Adrenal gland (tissue), 19 donors: ENCODE measurements at places on chromosomes 2 and 18. TPM values are rescaled to one million over a fixed set of nuclear protein-coding genes. Genes with fewer than 3 reads are reported as not detected.

Gene SYT4
- polyA plus RNA-seq: 2.4 TPM

Gene KIAA1328
- 2.5 TPM for polyA plus RNA-seq

Gene NETO1
- not detected for polyA plus RNA-seq

Gene DSEL
- 1.8 TPM for polyA plus RNA-seq

Gene PER2
- polyA plus RNA-seq: 1.3 TPM

Gene TEX44
- polyA plus RNA-seq: not detected

Gene SPDYA
- polyA plus RNA-seq: 0.13 TPM

Gene PROKR1
- polyA plus RNA-seq: 0.53 TPM
